ENCODE measurements at places on chromosomes 3 and 15. TPM values are rescaled to one million over a fixed set of nuclear protein-coding genes. Genes with fewer than 3 reads are reported as not detected.

GRCh38 chr3:157063926-157064325 lies 96.0 kb downstream of the CCNL1 start:
- H3K36me3 ChIP-seq, result no peaks in the 10 kb centered on the region
- H3K4me1 ChIP-seq, result no peaks in the 10 kb centered on the region
- H3K27ac ChIP-seq, result no peak overlapping the region
- DNase-seq, result no peak

SNX33 gene
- 14.0 TPM for total RNA-seq

GOLGA6L7 gene
- total RNA-seq, result not detected

DNA sequence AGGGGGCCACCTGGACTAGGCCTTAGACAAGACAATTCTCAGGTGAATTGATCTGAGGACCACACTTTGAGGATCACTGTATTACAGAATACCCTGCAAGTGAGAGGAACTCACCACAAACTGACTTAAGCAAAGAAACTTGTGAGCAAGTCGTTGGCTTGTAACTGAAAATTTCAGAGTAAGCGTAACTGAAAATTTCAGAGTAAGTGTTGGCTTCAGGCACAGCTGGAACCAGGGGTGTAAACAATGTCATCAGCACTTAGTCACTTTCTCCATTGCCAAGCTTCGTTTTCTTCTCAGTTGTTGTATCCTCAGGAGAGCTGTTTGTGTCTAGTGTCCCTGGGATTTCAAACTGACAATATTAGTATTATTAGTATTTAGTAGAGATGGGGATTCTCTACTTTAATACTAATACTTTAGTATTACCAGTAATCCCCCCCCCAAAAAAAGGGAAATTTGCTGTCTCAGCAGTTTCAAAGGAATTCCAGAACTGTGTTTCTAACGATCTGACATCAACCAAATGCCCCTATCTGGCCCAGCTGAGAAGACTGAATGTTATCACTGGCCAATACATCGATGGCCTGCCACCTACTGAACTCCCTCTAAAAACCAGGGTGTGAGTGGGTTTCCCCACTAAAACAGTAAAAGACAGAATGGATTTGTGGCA lies 474.4 kb downstream of the NTRK3 start:
- no peak overlapping the region for H3K27ac ChIP-seq
- no peaks in the 10 kb centered on the region for H3K36me3 ChIP-seq
- H3K27me3 ChIP-seq, result no peaks in the 10 kb centered on the region
- no peak for DNase-seq
- no peaks in the 10 kb centered on the region for H3K4me1 ChIP-seq

DNA sequence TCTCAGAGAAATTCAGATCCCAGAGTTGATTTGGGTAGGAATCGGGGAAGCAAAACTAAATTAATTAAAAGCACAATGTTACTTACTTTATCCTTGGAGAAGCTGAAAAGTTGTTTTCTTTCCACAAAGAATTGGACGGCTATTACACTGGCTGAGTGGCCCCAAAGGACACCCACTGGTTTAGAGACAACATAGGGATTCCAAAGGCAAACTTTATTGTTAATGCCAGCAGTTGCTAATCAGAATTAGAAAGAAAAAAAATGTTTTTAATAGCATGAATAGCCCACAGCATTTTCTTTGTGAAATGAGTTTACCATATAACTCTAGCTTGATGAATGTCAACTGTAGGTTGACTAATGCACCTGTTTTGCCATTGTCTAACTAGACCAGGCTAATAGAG lies 51.7 kb downstream of the WDR49 start:
- H3K27ac ChIP-seq, result no peak overlapping the region
- no peak overlapping the region for H3K4me3 ChIP-seq
- H3K27me3 ChIP-seq, result no peaks in the 10 kb centered on the region
- no peaks in the 10 kb centered on the region for H3K4me1 ChIP-seq
- no peak for DNase-seq
- H3K36me3 ChIP-seq, result no peaks in the 10 kb centered on the region
